Transverse colon (tissue), 4 donors: ENCODE measurements at places on chromosomes 13 and 19.
A peak's percentile ranks its signal among the peaks of the same experiment; 100 is the strongest.

DNA sequence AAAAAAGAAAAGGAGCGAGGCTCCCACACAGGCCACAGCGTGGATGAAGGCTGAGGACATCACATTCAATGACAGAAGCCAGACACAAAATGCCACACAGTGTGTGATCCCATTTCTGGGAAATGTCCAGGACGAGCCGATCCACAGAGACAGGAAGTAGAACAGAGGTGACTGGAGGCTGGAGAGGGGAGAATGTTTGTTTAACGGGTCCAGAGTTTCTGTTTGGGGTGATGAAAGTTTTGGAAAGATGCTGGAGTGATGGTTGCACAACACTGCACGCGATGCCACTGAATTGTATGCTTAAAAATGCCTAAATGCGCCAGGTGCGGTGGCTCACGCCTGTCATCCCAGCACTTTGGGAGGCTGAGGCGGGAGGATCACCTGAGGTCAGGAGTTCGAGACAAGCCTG lies 650 bp upstream of the FUT5 start:
- no peak for DNase-seq

GRCh38 chr13:29561918-29562317 lies 33.6 kb downstream of the SLC7A1 start:
- DNase-seq = no peak

DNA sequence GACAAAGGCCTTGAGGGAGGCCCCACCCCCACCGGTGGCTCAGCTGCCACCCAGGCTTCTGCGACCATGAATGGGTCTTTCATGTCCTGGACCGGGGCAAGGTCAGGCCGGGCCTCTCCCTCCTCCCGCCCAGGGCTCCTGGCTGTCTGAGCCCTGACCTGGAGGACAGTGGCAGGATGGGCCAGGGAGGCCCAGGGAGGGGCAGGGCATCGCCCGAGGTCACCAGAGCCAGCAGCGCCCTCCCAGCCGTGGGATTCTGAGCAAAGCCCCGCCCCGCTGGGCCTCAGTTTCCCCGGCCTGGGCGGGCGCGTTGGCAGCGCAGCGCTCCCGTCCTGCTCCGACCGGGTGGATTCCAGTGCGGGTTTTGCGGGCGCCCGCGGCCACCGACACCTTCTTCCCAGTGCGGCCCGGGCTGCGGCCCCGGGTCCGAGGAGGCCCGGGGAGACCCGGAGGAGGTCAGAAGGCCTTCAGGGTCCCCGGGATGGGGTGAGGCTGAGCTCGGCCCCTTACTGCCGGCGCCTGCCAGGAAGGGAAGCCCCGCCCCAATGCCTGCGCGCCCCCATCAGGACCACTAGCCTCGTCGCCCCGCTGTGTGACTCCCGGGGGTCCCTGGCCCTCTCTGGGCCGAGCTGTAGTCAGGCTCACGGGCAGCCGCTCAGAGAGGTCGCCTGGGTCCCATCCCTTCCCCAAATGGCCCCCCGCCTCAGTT lies 24.6 kb upstream of the SEMA6B start:
- no peak for DNase-seq

DNA sequence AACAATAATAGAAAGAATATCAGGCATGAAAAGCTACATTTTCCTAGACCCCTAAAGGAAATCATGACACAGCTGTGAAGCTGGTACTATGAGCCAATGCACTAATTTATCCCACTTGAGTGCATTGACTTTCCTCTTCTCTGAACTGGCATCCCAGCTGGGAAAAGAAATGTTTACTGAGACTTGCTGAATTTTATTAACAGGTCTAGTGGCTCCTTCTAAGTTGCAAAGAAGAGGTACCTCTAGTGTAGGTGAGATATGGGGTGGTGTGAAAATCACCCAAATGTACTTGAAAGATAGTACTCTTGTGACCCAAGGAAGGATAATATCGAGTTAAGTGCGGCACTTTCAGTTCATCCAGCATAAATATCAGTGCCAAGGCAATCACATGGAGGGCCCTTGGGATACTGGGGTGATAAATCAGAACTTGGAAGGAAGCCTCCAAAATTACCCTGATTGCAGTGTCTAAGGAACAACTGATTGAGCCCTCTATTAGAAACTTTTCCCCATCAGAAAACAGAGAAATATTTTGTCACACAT lies 369.2 kb downstream of the PCDH9 start:
- DNase-seq = no peak

DNA sequence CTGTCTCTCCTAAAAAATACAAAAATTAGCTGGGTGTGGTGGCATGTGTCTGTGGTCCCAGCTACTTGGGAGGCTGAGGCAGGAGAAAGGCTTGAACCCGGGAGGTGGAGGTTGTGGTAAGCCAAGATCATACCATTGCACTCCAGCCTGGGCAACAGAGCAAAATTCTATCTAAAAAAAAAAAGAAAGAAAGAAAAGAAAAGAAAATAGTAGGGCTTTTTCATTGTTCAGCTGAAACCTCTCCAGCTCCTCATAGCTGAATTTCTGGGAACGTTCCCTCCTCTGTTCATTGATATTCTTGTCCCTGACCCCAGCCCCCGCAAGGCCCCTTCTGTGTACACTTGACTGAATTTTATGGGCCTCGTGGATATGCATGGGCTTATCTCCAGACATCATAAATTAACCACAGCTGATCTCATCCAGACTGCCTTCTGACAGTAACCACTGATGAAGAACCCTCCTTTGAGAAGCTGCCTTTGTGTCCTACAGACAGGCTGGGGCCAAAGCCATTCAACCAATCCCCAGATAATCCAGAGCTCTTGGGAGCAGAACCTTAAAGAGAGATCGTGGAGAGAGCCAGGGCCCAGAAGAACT lies at the start of gene ELSPBP1:
Gene ELSPBP1, plus strand, starts transcription at position 424 of the 594 bp plus-strand sequence. CDS start 14,036 bp downstream, outside the sequence.
- no peak for DNase-seq

GRCh38 chr19:53333066-53333462 lies 485 bp upstream of the ZNF845 start:
- peak; percentile 44 for DNase-seq

DNA sequence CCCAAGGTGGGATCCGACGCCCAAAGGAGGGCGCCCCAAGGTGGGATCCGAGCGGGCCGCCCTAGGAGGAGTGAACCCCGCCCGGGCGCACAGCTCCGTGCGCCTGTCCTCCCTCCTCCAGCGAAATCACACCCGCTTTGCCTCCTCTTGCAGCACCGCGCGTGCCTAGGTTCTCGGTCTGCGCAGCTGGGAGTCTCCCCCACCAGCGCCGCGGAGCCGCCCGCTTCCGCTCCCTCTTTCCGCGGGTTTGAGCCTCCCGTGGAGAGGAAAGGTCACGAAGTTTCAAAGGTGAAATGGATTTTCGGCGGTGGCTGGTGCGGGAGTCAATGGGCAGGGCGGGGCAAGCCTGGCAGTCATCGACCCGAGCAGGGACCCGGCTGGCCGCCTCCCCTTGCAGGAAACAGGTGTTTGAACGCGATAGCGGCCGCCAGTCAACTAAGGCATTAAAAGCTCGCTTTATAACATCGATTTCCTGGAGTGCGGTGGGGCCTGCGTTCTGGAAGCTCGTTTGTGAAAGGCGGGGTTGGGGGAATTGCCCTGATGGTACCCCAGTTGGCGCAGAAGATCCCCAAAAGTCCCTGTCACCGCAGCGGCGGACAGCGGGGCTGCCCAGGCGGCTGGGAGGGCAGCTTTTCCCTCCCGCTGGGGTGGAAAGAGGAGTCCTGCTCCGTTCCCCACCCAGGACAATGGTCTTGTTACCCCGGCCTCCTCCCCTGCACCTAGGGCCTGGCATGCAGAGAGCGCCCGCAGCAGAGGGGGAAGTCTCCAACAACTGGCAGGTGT lies 9.0 kb upstream of the SOX1 start:
- DNase-seq = no peak

GRCh38 chr13:30415430-30416030 lies 6.8 kb upstream of the UBE2L5 start:
- no peak for DNase-seq

DNA sequence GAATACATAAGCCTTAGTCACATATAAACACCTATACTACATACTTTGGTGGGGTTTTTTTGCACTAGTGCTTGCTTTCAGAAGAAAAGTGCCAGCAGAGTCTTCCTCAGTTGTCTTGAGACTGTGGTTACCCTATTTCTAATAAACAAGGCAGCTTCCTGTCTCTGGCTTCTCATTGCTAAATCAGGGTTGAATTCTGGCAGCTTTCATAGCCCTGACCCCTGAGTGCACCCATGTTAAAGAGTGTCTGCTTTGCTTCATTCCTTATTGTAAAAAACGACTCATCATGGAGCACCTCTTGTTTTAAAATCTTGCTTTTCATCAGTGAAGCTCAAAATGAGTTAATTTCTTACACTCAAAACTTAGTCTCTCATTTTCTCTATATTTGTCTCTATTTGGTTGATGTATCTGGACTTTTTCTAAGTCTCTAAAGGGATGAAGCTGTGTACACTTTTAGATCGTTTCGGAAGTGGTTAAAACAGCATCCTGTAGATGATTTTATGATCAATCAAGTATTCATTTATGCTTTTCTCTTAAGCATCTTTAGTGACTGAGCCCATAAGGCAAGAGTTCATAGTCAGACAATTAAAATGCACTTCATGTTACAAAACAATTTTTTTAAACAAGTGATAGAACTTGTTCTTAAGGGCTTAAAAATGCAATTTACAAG lies 72.1 kb downstream of the KLF12 start:
- DNase-seq = no peak

GRCh38 chr13:34883396-34883795 lies 58.7 kb upstream of the NBEA start:
- DNase-seq = no peak

DNA sequence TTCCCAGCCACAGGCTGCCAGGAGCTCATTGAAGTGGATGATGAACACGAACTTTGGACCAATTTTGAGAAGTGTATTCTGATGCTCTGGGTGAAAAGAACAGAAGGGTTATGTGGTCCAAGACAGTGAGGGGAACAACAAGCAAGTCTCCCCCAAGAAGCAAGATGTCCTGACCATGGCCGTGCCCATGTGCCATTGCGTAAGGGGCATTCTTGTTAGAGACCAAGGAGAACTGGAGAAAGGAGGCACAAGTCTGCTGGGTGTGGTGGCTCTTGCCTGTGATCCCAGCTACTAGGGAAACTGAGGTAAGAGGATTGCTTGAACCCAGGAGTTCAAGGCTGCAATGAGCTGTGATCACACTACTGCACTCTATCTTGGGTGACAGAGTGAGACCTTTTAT lies 27.0 kb upstream of the UBAC2 start:
- DNase-seq = no peak

DNA sequence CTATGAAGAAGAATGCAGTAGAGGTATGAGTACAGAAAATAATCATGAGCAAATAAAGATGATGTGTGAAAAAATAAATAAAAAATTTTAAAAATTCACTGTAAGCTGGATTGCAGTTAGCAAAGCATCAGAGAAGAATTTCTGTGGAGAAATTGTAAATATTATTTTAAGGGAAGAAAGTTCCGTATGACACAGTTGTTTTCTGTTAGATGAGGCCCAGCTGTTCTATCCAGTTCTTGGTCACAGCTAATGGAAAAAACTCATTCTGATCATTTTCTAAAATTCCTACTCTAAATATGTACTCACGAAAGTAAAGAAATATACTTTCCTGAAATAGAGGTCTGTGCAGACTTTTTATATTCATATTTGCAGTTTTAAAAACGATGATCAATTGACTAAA lies 578.8 kb downstream of the DCT start:
- DNase-seq = no peak

DNA sequence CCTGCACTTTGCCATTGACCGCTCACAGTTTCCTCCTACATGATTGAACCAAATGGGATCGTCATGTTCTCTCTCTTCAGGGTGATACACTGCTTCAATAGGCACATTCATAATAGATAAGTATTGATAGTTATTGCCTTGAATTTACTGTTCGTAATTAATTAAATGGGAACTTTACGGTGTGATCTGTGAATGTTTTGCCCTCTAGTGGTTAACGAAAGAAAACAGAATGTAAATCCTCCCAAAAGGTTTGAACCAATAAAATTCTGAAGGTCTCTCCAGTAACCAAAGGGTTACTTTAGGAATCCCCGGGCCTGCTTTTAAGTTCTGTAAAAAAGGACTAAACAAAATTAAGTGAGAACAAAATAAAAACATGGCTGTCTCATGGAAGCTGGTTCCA lies 389.3 kb downstream of the DACH1 start:
- DNase-seq = no peak

DNA sequence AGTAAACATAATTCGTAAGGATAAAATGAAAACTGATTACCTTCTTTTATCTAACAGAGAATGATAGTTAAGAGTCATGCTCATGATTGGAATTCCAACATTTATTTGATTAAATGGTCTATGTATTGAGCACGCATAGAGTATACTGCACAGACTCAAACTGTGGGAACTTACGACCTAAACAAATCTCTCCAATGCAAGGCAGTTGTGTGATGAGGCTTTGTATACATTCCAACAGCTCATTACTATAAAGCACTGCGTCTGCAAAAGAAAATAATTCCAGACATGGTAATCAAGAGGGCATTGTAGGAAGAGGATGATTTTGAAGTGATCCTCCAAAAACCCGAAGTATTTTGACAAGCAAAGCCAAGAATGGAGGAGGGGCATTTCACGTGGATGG lies 169.5 kb downstream of the NUFIP1 start:
- no peak for DNase-seq

- no peak for DNase-seq
Observed at GRCh38 chr13:79658333-79658975, 177.5 kb downstream of the NDFIP2 start.

GRCh38 chr19:35609851-35610353 lies 2.6 kb upstream of the HAUS5 start:
- DNase-seq = no peak

DNA sequence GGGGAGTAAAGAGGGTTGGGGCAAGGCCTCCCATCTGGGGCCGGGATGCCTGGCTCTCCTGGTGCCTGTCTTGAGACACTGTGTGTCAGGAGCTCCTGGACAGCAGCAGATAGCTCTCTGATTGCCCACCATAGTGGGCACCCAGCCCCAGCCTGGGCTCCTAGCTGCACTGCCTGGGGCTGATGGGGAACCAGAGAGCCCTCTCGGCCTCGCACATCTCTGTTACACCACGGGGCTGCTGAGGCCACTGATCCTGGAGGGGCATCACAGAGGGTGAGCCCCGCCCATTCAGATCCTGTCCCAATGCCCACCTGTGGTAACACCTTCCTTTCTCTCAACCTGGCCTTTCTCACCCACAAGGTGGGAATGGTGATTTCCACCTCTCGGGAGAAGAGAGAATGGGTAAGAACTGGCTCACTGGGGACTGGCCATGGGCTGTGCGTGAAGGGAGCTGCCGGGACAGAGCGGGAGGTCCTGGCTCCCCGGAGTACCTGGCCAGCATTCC lies 135.9 kb downstream of the URI1 start:
- peak; percentile 3 for DNase-seq
